H1 (cell line): ENCODE measurements at places on chromosomes 5 and 9.

GRCh38 chr5:92402956-92403702 is 1020.0 kb upstream of the ARRDC3 start:
- H3K27ac ChIP-seq, result no peak overlapping the region
- no peaks in the 10 kb centered on the region for H3K27me3 ChIP-seq
- H3K4me1 ChIP-seq, result no peaks in the 10 kb centered on the region
- H3K36me3 ChIP-seq, result no peaks in the 10 kb centered on the region

GRCh38 chr9:130940693-130941576 is 1.9 kb upstream of the FIBCD1 start:
- no peak overlapping the region for H3K27ac ChIP-seq
- H3K4me3 ChIP-seq, result no peak overlapping the region
- H3K27me3 ChIP-seq, result peaks cover 18% of the 10 kb centered on the region
- no peaks in the 10 kb centered on the region; the same call in 1 of the 2 replicates for H3K36me3 ChIP-seq
- DNase-seq, result peak; percentile 99

DNA sequence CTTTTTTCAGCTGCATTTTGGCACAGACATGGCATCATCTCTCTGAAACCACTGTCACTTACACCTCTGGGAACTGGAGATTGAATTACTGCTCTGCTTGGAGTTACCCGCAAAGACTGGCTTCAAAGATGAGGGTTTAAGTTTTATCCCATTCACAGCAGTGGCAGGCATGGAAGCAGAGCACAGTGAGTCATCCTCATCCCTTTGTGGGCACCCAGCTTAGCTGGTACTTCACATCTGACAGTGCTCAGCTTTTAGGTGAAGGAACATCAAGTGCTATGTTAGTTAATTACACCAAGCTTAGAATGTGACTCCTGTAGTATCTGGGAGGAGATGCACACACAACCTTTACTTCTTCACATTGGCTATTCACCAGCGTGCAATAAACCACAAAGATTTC is 24.8 kb upstream of the ALDH1A1 start:
- DNase-seq, result no peak
- no peaks in the 10 kb centered on the region for H3K27me3 ChIP-seq
- H3K27ac ChIP-seq, result no peak overlapping the region
- H3K4me3 ChIP-seq, result no peak overlapping the region

DNA sequence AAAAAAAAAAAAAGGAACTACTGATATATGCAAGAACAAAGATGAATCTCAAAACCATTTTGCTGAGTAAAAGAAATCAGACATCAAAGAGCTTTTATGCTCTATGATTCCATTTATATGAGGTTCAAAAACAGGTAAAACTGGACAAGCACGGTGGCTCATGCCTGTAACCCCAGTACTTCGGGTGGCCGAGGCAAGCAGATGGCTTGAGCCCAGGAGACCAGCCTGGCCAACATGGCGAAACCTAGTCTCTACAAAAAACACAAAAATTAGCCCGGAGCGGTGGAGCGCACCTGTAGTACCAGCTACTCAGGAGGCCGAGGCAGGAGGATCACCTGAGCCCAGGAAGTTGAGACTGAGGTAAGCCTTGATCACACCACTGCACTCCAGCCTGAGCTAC is 7.8 kb downstream of the PTBP3 start:
- H3K27me3 ChIP-seq, result no peaks in the 10 kb centered on the region
- no peak overlapping the region for H3K4me3 ChIP-seq
- H3K27ac ChIP-seq, result no peak overlapping the region
- DNase-seq, result no peak
- peaks cover 6% of the 10 kb centered on the region; the same call in 1 of the 2 replicates for H3K4me1 ChIP-seq

- H3K36me3 ChIP-seq, result no peaks in the 10 kb centered on the region
- no peaks in the 10 kb centered on the region for H3K4me1 ChIP-seq
- H3K27me3 ChIP-seq, result no peaks in the 10 kb centered on the region
- DNase-seq, result no peak
- H3K4me3 ChIP-seq, result no peak overlapping the region
These were observed 45.3 kb downstream of the RAPGEF6 start for GRCh38 chr5:131589510-131590348.

DNA sequence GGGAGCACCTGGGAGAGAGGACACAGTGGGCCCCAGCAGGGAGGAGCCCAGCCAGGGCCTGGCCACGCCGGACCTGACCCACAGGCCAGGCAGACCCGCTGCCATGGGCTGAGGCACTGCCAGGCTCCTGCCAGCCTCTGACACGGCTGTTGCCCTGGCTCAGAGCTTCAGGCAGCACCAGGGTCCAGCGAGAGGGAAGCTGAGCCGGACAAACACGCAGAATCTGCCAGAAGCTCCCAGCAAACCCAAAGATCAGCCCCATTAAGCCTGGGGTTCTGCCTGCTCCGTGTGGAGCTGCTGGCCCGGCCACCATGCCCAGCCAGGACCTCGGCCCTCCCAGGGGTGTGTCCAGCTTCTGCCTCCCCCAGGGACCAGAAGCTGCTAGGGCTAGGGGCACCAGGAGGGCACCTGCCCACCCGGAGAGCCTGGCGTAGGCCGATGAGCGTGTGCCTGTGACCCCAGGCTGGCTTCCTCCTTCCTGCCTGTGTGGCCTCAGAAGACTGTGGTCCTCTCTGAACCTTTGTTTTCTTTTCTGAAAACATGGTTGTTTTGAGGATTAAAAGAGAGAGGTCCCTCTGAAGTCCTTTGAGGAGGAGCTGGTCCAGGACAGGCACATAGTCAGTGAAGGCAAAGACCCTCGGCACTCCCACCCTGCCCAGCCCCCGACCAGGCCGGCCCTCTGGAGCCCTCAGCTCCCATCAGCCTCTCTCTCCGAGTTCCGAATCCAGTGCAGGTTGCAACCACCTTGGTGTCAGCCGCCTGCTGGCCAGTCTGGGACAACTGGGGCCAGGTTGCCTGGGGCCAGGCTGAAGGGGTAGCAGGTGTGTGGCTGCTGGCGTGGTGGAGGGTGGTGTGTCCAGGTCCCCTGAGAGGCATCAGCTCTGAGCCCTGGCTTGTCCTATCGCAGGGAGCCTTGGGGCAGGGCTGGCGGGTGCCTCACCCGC is 39.6 kb downstream of the KCNT1 start:
- no peak overlapping the region for H3K27ac ChIP-seq
- no peaks in the 10 kb centered on the region for H3K36me3 ChIP-seq
- H3K27me3 ChIP-seq, result peaks cover 10% of the 10 kb centered on the region
- H3K4me3 ChIP-seq, result no peak overlapping the region
- DNase-seq, result no peak
- H3K4me1 ChIP-seq, result no peaks in the 10 kb centered on the region

DNA sequence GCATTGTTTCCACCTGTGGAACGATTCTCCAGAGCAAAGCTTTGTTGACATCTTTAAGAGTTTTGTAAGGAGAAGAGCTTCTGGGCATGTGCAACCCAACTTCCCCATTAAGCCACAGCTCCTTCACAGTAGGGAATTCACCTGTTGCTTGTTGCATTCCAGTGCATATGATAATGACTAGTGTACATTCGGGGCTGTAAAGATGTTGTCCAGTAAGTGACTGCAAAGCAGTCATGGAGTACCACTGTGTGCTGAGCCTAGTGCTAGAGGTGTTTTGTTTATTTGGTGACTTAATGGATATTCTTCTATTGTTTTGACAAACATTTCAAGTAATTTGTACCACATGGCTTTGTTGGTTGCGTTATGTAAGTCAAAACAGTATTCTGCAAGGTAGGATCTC is 12.8 kb downstream of the UGCG start:
- no peak overlapping the region for H3K4me3 ChIP-seq
- no peaks in the 10 kb centered on the region for H3K36me3 ChIP-seq
- no peak for DNase-seq
- no peak overlapping the region for H3K27ac ChIP-seq
- H3K4me1 ChIP-seq, result no peaks in the 10 kb centered on the region
- H3K27me3 ChIP-seq, result no peaks in the 10 kb centered on the region

DNA sequence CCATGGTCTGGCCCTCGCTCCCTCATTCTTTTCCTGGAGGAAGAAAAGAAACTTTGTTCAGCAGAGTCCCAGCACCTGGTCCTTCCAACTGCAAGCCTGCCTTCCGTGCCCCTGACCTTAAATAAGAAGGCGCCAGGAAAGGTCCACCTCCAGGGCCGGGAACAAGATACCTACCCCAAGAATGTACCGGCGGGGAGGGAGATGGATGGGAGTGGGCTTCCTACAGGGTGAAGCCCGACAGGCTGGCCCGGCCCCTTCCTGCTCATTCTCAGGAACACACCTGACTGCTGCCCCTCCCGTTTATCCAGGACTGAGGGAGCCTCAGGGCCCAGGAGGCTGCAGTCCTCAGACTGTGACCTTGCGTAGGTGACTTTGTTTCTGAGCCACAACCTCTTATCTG is 27.3 kb upstream of the GFPT2 start:
- H3K27ac ChIP-seq, result no peak overlapping the region
- no peaks in the 10 kb centered on the region for H3K36me3 ChIP-seq
- H3K4me3 ChIP-seq, result no peak overlapping the region
- DNase-seq, result no peak
- no peaks in the 10 kb centered on the region for H3K27me3 ChIP-seq
